ENCODE measurements at places on chromosomes 1 and 21.

DNA sequence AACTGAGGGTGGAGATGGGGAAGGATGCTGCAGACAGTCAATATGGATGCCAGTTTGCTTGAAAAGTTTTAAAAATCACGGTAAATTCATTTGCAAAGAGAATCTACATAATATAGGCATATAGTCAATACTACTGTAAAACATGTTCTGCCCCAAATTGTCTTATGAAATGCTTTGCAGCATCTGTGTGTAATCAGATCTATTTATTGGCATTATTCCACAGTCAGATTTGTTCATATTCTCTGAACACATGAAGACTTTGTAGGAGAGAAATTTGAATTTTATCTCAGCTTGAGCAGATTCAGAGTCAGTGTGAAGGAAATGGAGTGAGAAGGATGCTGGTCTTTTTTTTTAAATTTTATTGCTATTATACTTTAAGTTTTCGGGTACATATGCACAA, 88.5 kb downstream of the PLPPR4 start:
- DNase-seq: no peak

DNA sequence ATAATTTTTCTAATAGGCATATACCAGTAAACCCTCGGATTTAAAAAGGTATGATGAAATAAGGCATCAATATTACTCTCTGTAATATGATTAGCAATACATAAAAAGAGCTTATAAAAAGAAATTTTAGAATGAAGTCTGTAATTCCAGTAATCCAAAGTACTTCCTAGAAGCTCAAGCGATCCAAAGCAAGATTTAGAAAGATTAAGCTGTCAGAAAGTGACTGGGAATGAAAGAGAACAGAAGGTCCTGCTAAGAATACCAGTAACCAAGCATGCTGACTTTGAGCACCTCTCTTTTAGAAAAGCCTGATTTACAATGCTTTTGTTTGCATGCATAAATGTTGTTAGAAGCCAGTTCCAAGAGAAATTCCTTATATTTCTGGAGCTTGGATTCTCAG, 125.1 kb downstream of the GIPC2 start:
- DNase-seq: no peak

DNA sequence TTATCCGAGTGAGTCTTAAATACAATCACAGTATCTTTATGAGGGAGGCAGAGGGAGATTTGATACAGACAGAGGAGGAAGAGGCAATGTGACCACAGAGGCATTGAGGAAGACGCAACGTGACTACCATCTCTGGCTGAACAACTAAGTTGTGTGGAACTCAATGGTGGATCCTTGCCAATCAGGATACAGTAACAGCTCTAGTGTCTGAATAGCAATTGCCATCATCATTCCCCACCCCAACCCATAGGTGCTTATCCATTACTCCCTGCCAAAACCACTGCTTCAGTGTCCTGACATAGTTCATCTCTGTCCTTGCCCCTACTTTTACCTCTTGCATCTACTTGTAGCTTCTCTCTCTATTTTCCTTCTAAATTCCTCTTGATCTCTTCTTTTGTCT, 20.5 kb upstream of the RHBDL2 start:
- no peak for DNase-seq

DNA sequence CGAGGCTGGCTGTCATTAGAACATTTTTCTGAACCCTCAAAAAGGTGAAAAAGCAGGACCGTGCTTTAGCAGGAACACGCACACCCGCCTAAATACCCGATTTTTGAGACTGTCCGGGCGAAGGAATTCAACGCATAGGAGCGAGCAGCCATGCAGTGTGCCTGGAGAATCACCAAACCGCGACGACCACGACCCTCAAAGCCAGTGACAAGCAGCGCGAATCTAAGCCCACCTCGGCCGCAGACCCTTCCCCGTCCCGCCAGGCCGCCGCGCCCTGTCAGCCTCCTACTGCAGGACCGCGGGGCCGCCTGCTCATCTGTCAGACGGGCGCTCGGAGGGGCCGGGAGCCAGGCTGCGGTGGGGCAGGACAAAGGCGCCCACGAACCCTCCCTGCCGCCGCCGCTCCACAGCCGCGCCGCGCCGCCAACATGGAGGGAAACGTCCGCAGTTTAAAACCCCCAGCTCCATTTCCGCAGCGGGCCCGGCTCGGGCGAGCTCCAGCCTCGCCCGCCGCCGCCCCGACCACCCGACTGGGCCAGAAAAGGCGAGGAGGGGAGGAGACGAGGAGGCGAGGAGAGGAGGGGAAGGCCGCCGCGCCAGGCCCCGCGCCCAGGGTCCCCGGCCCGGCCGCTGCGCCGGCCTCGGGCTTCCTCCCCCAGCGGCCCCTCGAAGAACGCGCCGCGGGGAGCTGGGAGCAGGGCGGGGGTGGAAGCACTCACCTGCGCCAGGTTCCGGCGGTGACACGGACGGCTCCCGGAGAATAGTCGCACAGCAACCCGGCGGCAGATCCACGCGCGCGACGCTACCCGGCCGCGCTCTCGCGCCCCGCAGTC, at the start of gene LBR:
Gene LBR (minus strand): TSS at position 804 of the 833 bp plus-strand sequence. CDS start 3,963 bp downstream, outside the sequence.
- DNase-seq: peak; percentile 28

DNA sequence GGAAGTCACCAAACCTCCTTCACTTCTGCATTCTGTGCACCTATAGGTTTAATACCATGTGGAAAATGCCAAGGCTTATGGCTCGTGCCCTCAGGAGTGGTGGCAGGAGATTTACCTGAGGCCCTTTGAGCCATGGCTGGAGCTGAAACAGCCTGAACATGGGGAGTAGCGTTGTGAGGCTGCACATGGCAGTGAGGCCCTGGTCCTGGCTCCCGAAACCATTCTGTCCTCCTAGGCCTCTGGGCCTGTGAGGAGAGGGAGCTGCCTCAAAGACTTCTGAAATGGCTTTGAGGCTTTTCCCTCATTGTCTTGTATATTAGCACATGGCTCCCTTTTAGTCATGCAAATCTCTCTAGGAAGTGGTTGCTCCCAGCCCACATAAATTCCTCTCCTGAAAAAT, 20.6 kb downstream of the PTGFR start:
- DNase-seq: no peak

DNA sequence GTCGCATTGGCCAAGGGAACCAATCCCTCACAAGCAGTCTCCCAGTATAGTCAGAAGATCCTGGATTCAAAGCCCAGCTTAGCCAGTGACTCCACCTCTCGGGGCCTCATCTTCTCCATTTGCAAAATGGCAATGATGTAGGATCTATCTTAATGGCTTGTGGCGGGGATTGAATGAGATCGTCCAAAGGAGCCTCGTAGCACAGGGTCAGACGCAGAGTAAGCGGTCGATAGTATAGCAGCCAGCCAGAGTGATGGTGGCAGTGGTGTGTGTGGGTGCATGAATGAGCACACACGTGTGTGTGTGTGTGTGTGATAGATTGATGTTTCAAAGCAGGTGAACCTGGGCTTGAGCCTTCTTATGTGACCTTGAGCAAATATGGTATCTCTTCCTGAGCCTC, 79.8 kb upstream of the WNT4 start:
- no peak for DNase-seq

DNA sequence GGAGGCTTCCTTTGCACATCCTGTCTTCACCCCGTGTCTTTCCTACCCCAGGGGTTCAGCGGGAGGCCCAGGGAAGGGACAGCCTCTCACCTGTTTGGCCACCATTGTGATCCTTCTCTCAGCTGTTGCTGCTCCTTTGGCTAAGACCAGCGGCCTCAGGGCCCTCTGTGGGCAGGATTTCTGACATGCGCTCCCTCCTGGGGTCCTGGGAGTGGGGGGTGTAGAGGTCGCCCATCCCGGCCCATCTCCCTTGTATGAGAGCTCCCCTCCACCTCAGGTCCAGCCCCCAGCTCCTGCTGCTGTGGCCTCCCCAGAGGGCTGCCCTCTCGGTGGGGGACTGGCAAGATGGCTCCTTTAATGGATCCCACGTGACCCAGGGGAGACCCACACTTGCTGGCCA, 120.5 kb downstream of the PRDM2 start:
- DNase-seq: no peak

GRCh38 chr21:45392573-45392971, 12.4 kb upstream of the COL18A1 start:
- DNase-seq: no peak

DNA sequence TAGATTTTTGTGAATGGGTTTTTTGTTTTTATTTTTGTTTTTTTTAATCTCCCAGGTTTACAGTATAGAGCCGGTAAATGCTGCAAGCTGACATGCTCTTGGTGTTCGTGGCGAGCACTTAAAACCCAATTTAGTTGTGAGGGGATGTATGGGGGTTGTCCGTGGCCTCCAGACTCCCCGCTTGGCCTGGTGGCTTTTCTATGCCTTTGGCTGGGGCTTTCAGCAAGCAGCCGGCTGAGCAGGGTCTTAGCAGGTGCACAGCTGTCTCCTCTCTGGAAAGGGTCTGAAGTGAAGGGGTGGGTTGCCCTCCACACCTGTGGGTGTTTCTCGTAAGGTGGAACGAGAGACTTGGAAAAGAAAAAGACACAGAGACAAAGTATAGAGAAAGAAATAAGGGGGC, 31.0 kb upstream of the EFHD2 start:
- no peak for DNase-seq

GRCh38 chr1:27672750-27673112, 739 bp upstream of the IFI6 start:
- no peak for DNase-seq

GRCh38 chr1:225554216-225554812, 98.6 kb downstream of the ENAH start:
- no peak for DNase-seq

DNA sequence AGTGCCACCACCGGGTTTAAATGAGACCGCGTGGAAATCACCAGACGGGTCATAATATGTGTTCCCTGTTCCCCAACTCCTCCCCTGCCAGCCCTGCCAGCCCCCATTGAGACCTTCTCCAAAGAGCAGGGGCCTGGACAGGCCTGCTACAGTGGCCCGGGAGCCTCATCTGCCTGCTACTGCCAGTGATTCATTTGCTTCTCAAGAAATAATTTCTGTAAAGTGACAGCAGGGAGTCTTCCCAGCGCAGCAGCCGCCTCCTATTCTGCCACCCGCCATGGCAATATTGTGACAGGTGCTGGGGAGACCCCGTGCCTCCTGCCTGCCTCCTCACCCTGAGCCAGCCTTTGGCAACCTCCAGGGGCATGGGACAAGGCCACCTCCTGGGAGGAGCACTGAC, 8.9 kb downstream of the IFFO2 start:
- DNase-seq: no peak

- DNase-seq: no peak
Measured at GRCh38 chr21:39441502-39442475, 3.8 kb downstream of the LCA5L start.

GRCh38 chr1:85015826-85016225, 18.9 kb upstream of the MCOLN2 start:
- no peak for DNase-seq

DNA sequence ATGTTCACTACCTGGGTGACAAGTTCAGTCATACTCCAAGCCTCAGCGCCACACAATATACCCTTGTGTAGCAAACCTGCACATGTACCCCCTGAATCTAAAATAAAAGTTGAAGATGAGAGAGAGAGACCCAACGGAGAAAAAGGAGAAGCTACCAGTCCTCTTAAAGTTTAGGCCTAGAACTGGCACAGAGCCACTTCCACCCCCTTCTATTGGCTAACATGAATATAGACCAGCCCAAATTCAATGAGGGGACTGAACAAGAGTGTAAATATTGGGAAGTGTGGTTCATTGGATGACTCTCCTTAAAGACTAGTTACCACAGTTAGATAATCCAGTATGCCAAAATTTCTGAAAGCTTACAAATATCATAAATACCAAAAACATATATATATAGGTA, 139.9 kb upstream of the ATP1B1 start:
- DNase-seq: no peak

DNA sequence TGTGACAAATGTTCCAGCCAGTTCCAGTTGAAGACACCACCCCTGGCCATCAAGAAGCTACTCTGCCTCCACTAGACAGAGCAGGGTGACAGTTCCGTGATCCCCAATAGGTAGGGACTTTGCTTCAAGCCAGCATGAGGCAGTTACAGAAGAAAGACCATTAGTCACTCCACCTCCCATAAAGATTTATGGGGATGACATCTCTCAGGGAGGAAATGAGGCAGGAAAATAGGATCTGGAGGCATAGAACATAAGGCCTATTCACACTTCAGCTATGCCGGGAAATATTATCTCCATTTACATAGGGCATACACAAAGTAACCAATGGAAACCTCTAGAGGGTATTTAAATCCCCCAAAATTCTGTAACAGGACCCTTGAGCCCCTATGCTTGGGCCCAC, 3.5 kb upstream of the GBP7 start:
- DNase-seq: no peak

- no peak for DNase-seq
Measured at GRCh38 chr1:11845641-11846335, 1.8 kb downstream of the NPPA start.

DNA sequence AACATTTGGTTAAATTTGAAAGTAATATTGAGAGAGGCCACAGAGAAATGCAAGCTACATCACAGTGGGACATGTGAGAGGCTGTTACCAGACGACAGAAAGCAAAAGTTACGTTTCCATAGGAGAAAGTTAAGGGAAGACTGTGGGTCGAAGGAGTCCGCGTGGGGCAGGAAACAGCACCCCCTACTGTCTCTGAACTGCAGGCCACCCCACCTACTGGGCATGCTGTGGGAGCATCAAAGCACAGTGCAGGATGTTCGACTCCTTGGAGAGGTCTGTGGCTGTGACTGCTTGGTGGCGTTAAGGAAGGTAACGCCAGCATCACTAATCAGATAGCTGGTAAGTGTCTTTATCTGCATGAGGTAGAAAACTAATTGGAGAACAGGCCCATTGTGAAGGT, 123.9 kb downstream of the PTBP2 start:
- peak; percentile 24 for DNase-seq

GRCh38 chr1:60847391-60847790, 235.0 kb upstream of the NFIA start:
- DNase-seq: no peak

DNA sequence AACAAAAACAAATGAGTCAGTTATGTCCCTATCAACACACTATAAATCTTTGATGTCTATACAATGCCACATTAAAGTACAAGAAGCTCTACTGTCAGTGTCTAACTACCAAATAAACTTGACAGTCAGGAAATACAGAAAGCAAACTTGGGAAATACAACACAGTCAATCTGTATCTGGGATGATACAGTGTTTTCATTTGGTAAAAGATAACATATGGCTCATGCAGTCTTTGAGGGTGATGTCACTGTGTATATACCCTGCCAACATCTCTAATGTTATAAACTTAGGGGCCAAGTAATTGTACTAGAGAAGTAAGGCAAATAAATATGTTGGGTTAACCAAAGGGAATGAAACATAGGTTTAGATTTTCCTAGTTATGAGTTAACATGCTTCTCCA, 552.5 kb upstream of the ADAMTS5 start:
- DNase-seq: no peak

- no peak for DNase-seq
Measured at GRCh38 chr1:115425442-115425841, 87.4 kb upstream of the NGF start.

DNA sequence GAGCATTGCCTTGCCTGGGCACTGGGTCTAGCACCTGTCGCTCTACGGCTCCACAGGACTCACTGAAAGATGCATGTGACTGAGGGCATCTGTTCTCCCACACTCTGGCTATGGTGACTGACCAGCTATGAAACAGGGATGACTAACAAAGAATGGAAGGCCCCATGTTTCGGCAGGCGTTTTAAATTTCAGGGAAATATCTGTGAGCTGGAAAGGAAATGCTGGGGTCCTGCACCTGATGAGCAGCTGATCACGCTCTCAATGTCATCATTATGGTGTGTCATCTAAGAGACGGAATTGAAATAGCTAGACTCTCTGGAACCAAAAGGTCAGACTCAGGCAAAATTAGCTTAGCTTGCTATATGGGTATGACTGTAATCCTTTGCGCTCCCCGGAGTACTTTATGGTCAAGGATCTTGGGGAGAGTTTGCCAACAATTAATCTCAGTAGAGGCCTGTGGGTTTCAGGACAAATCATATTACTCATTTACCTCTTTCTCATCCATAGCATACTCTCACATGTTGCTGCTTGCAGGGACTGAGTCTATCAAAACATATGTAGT, 24.5 kb upstream of the PALMD start:
- DNase-seq: no peak
